ENCODE measurements at places on chromosomes 5 and 9.

GRCh38 chr9:129317179-129318011, 139.3 kb upstream of the IER5L start:
- no peak for DNase-seq

DNA sequence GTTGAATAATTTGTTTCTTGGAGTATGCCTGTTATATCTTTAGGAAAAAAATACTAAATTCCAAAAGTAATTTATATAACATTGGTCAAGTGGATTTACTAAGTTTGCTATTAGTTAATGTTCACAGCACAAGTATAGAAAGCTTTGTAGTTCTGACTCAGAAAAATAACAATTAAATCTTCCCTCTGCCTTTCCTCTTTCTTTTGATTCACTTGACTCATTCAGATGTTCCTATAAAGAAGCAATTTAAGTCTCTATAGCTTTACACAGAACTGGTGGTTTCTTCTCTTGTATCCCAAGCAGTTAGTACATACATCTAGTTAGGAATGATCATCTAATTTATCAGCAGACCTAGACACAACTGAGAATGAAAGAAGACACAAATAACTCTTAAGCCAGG, 4.5 kb upstream of the CDC42SE2 start:
- DNase-seq: no peak

DNA sequence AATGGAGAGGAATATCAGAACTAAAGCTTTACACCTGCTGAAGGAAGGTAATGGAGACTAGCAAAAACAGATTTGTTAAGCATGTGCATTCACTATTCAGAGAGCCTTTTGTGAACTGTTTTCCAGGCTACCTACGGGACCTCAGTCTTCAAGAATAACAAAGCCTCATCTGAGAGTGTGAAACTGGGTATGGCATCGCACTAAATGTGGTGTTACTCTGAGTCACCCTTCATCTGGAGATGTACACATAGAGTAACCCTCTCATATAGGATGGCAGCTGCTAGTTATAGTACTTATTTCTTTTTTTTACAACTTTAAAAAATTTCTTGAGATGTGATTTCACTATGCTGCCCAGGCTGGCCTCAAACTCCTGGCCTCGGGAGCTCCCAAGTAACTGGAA, 306.8 kb downstream of the ZNF608 start:
- no peak for DNase-seq

DNA sequence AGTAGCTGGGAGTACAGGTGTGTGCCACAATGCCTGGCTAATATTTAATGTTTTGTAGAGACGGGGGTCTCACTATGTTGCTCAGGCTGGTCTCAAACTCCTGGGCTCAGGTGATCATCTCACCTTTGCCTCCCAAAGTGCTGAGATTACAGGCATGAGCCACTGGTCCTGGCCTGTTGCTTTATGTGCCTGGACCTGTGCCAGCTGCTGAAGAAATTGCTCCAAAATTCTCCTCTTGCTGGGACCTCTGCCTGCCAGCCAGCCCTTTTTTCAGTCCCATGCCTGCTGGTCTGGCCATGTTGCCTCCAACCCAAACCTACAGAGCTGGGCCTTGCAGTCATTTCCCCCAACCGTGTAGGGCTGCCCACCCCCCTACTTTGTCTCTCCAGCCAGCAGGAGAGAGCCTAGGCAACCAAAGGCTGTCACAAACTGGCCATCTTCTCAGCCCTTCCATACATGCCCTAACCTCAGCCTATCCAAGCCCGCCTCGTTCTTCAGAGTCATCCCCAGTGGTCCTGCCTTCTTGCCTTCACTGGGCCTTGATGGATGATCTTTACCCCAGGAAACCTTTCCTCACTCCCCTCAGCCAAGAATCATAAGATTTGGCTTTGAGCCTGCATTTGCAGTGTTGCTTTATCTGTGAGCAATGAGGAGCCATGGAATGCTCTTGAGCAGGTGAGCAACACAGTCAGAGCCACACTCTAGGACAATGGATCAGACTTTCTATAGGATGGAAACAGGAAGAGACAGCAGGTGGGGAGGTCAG, 27.4 kb upstream of the SYNPO start:
- DNase-seq: no peak

- DNase-seq: no peak
Observed at GRCh38 chr5:10543585-10544040, 20.3 kb upstream of the ANKRD33B start.

DNA sequence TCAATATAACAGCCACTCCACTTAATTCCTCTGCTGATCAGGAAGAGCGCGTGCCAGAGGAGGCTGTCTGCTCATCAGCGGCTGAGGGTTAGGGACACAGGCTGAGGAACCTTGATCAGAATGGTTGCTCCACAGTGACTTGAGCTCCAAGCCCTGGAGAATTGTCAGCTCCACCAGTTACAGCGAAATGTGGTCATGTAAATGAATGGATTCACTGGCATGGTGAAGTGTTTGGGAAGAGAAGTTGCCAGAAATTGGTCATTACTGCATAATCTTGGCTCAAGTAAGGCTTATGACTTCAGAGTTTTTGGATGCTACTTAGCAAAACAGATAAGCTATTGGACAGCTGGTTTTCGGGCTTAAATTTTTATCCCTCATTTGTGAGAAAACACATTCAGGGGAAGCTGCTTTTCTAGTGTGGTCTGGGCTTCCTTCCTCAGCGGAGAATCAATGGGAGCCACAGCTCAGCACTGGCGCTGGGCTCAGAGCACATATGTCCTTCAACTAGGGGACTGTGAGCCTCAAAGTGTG, 65.0 kb downstream of the PRRT1B start:
- no peak for DNase-seq

- no peak for DNase-seq
Observed at GRCh38 chr9:78609450-78609849, 312.5 kb downstream of the PSAT1 start.

DNA sequence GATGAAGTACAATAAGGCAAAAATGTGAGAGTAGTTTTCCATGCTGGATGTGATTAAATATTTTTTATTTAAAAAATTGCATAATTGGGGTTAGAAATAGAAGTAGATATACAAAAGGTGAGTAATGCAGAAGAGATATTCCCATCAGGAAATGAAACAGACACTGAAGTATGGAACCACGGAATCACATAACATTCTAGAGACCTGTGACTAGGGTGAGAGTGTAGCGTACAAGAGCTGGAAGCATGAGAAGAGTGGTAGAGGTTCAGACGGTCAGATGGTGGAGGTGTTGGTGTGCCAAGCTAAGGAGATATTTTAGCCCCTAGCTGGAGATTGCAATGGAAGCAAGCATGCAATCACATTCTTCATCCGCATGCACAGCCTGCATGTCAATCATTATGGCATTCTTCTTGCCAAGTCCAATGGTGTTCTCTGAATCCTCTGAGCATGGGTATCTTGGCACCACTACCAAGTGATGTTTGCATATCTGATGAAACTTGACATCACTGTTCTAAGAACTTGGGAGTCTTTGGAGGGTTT, 587.8 kb downstream of the PSAT1 start:
- DNase-seq: no peak

DNA sequence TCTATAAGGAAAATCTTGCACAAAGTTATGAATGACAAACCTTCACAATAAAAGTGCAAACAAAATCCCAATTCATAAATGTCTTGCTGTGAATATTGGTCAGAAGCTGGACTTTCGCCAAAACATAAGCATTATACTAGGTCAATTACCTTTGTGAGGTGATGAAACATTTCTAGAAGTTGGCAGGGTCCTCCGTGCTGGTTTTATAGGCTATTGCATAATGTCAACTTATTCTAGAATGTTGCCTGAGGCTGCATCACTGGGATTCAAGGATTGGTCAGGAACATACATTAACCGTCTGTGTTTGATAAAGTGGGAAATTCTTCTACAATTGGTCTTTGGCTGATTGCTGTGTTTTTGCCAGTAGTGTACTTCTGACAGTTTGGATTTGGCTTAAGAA, 49.8 kb upstream of the PALM2AKAP2 start:
- DNase-seq: no peak

DNA sequence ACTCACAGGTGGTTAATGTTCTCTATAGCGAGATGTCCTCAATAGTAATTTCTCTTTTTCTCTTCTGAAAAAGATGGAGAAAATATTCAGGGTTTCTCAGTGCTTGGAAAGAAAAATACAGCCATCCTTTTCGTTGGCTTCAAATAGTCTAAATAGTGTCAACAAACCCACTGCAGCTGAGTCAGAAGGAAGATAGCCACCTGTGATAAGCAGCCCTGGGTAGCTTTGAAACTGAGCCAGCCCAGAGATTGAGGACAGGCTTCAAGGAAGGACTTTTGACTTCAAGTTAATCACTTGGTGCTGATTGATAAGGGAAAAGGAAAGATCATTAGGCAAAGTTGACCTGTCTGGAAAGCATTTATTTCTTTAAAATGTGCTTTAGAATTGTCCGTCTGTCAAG, 78.7 kb upstream of the TYRP1 start:
- no peak for DNase-seq

DNA sequence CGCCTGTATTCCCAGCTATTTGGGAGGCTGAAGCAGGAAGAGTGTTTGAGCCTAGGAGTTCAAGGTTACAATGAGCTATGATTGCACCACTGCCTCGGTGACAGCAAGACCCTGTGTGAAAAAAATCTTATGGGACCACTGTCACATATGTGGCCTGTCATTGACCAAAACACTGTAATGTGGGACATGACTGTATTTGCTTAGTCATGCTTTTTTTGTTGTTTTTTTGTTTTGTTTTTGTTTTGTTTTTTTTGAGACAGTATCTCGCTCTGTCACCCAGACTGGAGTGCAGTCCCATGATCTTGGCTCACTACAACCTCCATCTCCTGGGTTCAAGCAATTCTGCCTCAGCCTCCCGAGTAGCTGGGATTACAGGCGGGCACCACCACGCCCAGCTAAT, 13.5 kb downstream of the POLR1E start:
- no peak for DNase-seq

GRCh38 chr5:58891086-58891970, 308.5 kb downstream of the RAB3C start:
- peak; percentile 50 for DNase-seq

DNA sequence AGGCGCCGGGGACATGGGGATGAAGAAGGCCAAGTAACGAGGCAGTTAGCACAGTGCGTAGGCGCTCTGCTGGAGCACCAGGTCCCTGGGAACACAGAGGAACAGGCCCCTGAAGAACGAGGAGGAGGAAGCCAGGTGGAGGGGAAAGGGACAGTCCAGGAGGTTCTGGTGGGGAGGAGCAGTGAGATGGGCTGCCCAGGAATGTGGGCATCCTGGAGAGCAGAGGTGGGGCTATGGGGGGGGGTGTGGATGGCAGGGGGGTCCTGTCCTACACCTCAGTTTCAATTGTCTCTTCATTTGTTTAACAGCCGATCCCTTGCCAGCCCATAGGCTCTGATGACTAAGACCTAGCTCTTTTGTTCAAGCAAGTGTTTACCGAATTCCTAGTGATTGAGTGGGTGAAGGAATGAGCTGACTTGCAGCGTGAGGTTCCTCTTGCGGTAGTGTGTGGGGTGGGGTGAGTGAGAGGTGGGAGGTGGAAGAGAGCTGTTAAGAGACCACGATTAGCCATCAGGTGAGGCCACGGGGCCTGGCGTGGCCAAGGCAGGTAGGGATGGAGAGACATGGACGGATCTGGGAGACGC, 8.4 kb upstream of the PHYHD1 start:
- no peak for DNase-seq

GRCh38 chr5:87258507-87258906, 9.2 kb upstream of the RASA1 start:
- DNase-seq: no peak

GRCh38 chr9:133370685-133371084, 5.2 kb downstream of the SURF4 start:
- DNase-seq: peak; percentile 57

DNA sequence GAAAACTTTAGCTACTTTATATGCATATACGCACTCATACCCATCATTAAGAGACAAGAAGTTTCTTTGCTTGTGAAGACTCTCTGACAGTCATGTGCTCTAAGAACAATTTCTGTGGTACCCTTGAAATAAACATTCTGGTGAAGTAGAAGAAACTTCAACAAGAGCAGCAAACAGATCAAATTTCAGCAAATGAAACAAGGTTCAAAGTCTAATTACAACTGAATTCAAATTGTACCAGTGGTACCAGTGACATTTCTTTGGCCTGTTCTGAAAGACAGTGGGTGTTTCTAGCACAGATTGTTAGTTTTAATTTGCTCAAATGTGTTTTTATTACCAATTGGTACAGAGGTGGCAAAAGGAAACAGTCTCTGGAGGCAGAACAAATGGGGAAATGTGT, 391.0 kb downstream of the CHSY3 start:
- DNase-seq: no peak

DNA sequence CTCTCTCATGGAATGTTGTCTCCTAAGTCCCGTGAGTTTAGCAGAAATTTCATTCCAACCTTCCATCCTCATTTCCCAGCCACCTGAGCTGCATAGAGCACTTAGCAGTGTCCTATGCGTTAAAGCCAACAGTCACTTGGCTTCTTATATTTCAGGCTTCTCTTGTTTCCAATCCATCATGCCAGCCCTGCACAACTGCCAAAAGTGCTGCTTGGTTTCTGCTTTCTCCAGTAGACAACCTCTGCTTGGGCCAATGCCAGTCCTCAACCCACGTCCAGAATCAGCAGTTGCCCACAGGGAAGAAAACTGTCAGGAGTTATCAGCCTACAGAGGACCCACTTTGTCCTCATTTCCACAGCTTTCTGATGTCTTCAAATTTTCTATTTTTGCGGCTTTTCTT, 42.5 kb downstream of the KCNIP1 start:
- DNase-seq: no peak

GRCh38 chr9:136655536-136656182, 7.1 kb upstream of the EGFL7 start:
- no peak for DNase-seq

DNA sequence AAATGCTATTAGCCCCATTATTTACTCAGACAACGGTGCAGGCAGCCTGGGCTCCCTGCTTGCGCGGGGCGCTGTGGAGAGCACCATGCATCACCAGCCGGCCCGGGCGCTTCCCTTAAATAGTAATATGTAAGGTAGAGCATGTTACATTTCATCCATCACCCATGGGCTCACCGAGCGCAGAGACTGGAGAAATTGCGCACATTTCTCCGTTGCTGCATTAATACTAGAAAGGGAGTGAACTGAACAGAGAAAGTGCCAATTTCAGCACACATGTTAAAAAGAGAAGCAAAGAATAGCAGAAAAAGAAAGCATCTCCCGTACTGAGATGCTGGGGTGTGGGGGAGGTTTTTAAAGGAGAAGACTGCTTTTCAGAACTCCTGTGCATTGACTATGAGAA, 400.3 kb downstream of the ZSWIM6 start:
- DNase-seq: no peak

DNA sequence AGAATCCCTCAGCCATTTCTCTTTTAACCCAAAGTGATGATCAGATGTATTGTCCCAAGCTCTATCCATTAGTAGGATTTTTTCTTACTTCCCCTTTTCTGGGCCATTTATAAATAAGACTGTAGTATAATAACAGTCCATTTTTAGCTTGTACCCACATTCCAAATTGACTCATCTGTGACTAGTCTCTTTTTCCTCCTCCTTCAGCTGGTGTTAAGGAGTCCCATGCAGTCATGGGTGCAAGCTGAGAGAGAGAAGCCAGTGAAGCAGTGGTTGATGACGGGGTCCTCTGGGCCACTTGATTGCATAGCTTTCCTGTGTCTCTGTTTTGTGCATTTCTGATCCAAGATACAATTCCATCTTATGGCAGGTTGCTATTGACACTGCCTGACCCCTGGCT, 476.0 kb upstream of the CD180 start:
- no peak for DNase-seq

GRCh38 chr5:96320797-96321196, 112.3 kb downstream of the PCSK1 start:
- DNase-seq: no peak
